Activated CD4-positive, alpha-beta T cell treated with anti-CD3 and anti-CD28 coated beads for 36 hours (primary cell): ENCODE measurements at places on chromosomes 12 and 14.

- H3K4me3 ChIP-seq = no peak overlapping the region
- DNase-seq = no peak
- no peak overlapping the region for H3K27ac ChIP-seq
- H3K36me3 ChIP-seq = no peaks in the 10 kb centered on the region
- no peaks in the 10 kb centered on the region for H3K4me1 ChIP-seq
Measured at GRCh38 chr12:21925296-21925913, 15.8 kb downstream of the ABCC9 start.

DNA sequence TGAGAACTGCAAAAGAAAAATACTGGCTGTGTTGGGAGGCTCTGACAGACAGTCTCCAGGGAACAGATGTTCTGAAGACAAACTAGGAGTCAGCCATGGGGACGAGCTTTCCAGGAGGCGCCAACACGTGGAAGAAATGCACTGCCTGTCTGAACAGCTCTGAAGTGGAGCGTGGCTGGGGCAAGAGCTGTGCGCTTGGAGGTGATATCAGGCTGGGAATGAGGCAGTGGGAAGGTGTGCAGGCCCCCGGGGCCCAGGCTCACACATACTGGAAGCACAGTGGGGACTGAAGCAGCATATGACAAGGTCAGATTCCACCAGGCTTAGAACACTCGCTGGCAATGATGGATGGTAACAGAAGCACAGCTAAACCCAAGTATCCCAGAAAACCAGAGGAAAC is 17.5 kb downstream of the APPL2 start:
- no peaks in the 10 kb centered on the region for H3K27me3 ChIP-seq
- H3K36me3 ChIP-seq = peaks cover 30% of the 10 kb centered on the region
- H3K4me1 ChIP-seq = no peaks in the 10 kb centered on the region
- DNase-seq = no peak
- H3K27ac ChIP-seq = no peak overlapping the region

DNA sequence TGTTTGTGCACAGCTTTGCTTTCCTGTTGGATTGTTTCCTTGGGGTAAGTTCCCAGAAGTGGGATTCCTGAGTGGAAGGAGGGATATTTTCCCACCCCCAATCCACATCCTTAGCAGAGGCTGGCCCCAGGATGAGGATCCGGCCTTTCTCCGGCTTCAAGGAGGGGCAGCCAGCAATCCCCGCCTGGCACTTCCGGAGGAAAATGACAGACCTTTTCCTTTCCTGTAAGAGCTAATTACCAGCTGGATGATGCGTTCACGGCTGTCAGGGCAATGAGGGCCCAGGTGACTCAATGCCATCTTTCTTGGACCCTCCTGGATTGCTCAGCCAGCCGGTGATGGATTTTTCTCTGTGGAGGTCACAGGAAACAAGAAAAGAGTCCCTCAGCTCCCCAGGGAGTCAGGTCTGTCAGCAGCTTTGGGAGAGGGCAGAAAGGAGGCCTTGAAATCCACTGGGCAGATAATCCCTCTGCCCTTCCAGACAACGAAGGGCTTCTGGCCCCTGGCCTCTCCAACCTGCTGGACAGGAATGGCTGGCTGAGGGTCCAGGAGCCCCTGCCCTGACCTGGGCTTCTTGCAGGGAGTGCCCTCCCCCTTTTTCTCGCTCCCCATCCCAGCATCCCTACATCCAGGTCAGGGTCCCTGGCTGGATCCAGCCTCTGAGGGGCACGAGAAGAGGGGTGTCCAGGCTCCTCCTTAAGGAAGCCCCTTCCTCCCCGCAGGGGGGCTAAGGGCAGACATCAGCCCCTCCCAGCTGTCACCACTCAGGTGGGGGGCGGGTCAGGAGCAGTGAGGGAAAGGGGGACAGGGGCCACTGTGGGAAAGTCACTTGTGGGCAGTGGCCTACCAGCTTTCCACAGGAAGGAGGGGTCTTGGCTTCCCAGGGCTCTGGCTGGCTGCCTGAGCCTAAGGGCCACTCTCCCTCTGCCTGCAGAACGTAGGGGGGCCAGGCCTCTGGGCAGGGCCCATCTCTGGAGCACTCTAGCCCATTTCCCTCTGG is 16.1 kb upstream of the CCDC85C start:
- peak; percentile 39 for DNase-seq
- H3K4me1 ChIP-seq = no peaks in the 10 kb centered on the region
- no peak overlapping the region for H3K27ac ChIP-seq
- no peak overlapping the region for H3K4me3 ChIP-seq
- no peaks in the 10 kb centered on the region for H3K36me3 ChIP-seq

DNA sequence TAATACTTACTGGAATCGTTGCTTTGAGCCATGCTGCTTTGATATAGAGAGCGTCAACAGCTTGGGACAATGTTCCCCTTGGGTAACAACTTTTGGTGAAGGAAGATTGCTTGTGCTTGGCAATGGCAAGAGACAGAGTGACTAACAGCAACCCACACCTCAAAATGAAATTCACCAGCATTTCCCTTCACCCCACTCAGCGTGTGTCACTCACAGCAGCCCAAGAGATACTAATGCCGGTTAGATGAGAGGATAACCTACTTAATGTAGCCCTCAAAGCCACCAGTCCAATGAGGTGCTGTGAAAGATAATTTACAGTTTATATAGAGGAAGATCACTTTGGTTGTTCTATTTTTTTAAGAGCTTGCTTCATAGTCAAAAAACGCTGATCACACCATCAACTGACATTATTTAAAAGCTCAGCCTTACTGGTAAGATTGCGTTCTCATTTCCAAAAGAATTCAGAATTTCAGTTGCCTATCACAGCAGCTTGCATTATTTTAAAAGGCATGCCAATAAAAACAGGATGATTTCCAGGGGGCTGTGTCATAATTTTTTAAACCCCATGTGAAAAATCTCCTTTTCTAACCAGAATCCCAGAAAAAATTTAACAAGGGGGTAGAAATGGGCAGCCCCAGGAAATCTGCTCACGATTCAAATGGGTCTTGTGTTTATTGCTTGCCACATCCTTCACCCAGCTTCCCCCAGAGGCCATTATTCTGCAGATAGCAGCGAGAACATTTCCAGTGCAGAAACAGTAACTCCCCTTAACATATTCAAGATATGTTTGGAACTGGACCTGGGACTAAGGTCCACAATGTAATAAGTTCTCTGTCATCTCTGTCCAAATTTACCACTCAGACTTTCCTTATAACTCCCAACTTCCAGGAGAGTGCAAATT is at the start of gene IL26:
Gene IL26 (minus strand): TSS at position 235 of the 901 bp plus-strand sequence. CDS start 54 bp downstream, at position 181.
- no peaks in the 10 kb centered on the region for H3K36me3 ChIP-seq
- H3K4me3 ChIP-seq = no peak within 1 kb of the TSS
- H3K27me3 ChIP-seq = peaks cover 10% of the 10 kb centered on the region
- H3K27ac ChIP-seq = no peak within 1 kb of the TSS

- H3K36me3 ChIP-seq = no peaks in the 10 kb centered on the region
- no peak overlapping the region for H3K27ac ChIP-seq
- no peak for DNase-seq
- no peak overlapping the region for H3K4me3 ChIP-seq
- H3K4me1 ChIP-seq = peaks cover 2% of the 10 kb centered on the region
Measured at GRCh38 chr12:57181561-57182155, 34.2 kb upstream of the LRP1-AS start.

DNA sequence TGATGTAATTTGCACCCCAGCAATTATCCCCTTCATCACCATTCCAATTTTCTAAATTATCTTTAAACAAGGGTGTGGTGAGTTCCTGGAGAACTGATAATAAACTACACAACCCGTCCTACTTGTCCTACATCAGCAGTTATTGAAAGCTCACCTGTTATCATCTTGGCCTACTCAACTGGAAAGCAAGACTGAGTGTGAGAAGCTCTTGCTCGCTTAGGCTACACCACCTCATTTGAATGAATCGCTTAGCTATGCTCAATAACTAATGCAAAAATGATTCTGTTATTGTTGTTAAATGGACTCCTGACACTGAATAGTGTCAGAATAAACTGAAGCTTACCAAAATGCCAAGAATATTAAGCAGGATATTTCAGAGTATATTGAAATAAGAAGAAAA is 115.4 kb upstream of the BTG1 start:
- no peaks in the 10 kb centered on the region for H3K27me3 ChIP-seq
- no peaks in the 10 kb centered on the region for H3K36me3 ChIP-seq
- no peak overlapping the region for H3K4me3 ChIP-seq
- H3K4me1 ChIP-seq = peaks cover 24% of the 10 kb centered on the region

- H3K4me3 ChIP-seq = no peak overlapping the region
- no peaks in the 10 kb centered on the region for H3K36me3 ChIP-seq
- H3K4me1 ChIP-seq = no peaks in the 10 kb centered on the region
- no peak overlapping the region for H3K27ac ChIP-seq
Measured at GRCh38 chr12:4569261-4569660, 7.3 kb downstream of the DYRK4 start.

GRCh38 chr12:52515319-52515646 is 4.9 kb downstream of the KRT5 start:
- no peaks in the 10 kb centered on the region for H3K4me1 ChIP-seq
- H3K27me3 ChIP-seq = peaks cover 5% of the 10 kb centered on the region
- DNase-seq = no peak
- no peak overlapping the region for H3K27ac ChIP-seq
- no peak overlapping the region for H3K4me3 ChIP-seq
- H3K36me3 ChIP-seq = no peaks in the 10 kb centered on the region

- peaks cover 11% of the 10 kb centered on the region for H3K4me1 ChIP-seq
- H3K36me3 ChIP-seq = no peaks in the 10 kb centered on the region
Measured at GRCh38 chr12:105783983-105784947, 354.5 kb downstream of the NUAK1 start.

DNA sequence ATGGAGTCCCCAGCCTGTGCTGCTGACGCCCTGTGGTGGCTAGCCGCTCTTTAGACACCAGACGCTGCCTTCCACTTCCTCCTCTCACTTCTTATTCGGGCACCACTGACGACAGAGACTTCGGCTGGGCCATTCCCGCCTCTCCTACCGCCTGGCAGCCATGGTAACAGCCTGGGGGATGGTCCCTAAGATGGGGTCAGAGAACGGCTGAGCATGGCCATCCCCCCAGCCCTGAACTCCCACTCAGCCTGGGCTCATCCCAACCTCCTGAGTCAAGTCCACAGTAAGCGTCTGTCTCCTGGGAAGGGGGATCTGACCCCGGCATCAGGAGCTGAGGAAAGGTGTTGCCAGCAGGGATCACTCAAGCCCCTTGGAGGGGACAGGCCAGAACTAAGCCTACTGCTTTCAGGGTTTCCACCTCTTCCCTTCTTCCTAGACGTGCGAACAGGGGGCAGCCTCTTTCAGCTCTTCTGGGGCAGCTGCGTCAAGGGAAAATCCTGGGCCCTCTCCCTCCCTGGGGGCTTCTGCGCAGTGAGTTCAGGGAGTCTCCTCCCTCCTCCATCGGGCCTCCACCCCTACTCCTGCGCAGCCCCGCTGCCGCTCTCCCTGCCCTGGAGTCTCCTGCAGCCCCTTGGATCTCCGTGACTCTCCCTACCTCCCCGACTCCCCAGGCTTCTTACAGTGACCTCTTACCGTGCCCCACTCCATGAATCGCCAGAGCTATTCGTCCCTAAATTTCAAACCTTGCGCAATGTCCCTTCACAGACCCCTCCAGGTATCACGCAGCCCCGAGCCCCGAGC is 643 bp upstream of the TAMALIN start:
- peak overlapping the region; percentile 66 for H3K4me3 ChIP-seq
- peaks cover 4% of the 10 kb centered on the region for H3K27me3 ChIP-seq
- H3K4me1 ChIP-seq = peaks cover 13% of the 10 kb centered on the region

GRCh38 chr12:91109148-91109564 is 2.1 kb downstream of the LUM start:
- no peaks in the 10 kb centered on the region for H3K4me1 ChIP-seq
- H3K36me3 ChIP-seq = no peaks in the 10 kb centered on the region
- no peak overlapping the region for H3K4me3 ChIP-seq
- peaks cover 5% of the 10 kb centered on the region for H3K27me3 ChIP-seq
- DNase-seq = peak; percentile 79

GRCh38 chr12:49362077-49362476 is 5.2 kb upstream of the SPATS2 start:
- H3K27ac ChIP-seq = no peak overlapping the region
- H3K4me1 ChIP-seq = peaks cover 9% of the 10 kb centered on the region
- H3K27me3 ChIP-seq = peaks cover 16% of the 10 kb centered on the region
- H3K4me3 ChIP-seq = no peak overlapping the region
- no peak for DNase-seq

DNA sequence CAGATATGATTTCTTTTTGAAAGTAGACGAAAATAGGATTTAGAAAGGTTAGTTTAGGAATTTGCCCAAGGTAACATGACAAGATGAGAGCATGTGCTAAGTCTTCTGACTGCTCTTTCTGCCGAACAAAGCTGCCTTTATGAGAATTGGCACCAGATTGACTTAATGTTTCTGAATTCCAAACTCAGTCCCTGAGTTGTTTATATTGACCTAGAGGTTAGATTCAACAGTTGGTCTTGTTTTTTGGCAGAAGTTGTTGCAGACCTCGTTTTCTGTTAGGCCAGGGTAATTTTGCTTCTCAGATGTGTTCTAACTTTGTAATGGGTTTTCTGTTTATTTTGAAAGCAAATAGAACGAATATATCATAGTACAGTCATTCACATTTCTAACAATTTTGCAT is 61.5 kb upstream of the LRTM2 start:
- H3K27ac ChIP-seq = no peak overlapping the region
- H3K27me3 ChIP-seq = no peaks in the 10 kb centered on the region
- H3K36me3 ChIP-seq = peaks cover 39% of the 10 kb centered on the region
- peaks cover 7% of the 10 kb centered on the region for H3K4me1 ChIP-seq

DNA sequence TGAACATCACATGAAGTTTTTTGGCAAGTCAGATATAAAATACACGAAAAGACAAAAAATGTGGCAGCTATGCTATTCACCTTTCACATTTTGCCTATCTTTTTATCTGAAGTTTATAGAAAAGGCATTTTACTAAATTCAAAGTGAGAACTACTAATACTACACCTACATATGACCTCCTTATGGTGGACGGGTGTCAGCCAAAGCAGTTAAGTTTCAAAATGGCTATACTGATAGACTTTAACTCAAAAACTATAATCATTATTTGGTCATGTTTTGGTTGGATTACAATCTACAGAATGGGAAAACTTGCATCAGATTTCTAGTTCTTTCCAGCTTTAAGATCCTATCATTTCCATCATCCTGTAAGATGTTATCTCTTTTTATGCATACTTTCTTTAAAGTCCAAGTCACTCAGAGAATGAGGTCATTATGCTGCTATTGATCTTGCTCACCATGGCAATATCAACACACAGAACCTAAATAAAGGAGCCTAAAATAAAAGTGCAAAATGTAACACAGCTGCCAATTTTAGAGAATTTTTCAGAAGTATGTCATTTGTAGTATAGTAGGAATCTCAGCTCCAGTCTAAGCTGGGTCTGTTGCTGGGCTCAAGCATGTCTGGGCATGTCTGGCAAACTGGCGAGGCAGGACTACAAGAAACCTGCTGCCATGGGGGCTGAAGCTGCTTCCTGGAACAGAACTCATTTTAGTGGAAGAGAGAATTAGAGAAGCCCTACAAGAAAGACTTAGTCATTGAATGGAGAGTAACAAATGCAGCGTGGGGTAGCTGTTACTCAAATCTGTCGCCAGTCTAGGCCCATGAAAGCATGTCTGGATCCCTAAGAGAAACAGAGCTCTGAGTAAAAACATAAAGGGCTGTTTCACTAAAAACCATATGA is 7.6 kb upstream of the AEBP2 start:
- H3K27ac ChIP-seq = peak overlapping the region; percentile 88
- peak; percentile 72 for DNase-seq
- H3K27me3 ChIP-seq = peaks cover 2% of the 10 kb centered on the region
- peaks cover 1% of the 10 kb centered on the region for H3K36me3 ChIP-seq

GRCh38 chr12:81128930-81129554 is 51.2 kb downstream of the ACSS3 start:
- no peaks in the 10 kb centered on the region for H3K27me3 ChIP-seq
- peak; percentile 5 for DNase-seq
- H3K4me3 ChIP-seq = no peak overlapping the region
